RPMI8226 (cell line): ENCODE measurements at places on chromosomes 3 and 15.

DNA sequence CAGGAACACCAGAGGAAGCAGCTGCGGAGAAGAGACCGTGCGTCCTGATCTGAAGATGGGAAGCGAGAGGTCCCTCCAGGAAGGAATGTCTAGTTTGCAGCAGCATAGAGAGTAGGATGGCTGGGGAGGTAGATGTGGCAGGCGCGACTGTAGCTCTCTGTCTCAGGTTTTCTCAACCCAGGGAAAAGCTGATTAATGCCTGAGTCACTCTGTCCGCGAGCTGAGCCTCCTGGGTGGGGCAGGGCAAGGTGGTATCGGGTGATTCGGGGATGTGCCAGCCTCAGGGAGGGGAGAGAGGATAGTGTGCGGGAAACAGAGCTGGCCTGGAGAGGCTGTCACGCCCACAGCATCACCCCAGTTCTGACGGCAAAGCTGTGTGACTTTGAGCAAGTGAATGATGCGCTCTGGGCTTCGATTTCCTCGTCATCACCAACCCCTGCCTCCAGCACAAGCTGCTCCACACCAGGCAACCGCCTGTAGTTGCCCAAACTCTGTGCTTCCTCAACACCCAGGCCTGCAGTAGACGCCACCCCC, 28.4 kb downstream of the CPN2 start:
- DNase-seq: no peak

GRCh38 chr3:66625505-66626216, 124.8 kb upstream of the LRIG1 start:
- DNase-seq: no peak

DNA sequence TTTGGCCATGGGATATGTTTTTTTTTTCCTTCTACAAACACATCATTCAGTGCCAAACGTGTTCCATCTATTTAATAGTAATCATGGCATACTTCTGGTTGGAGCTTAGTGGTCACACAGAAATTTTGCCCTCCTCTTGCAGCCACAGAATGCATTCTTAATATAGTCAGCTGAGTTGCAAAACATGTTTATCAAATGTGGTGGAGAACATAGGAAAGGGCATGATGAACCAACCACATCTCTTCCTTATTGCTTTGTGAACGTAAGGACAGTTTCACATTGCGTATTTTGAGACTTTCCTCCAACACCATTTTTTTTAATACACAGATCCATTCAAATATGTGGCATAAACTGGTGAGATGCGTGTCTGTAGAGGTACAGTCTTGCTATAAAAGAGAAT, 106.8 kb downstream of the BBX start:
- no peak for DNase-seq

DNA sequence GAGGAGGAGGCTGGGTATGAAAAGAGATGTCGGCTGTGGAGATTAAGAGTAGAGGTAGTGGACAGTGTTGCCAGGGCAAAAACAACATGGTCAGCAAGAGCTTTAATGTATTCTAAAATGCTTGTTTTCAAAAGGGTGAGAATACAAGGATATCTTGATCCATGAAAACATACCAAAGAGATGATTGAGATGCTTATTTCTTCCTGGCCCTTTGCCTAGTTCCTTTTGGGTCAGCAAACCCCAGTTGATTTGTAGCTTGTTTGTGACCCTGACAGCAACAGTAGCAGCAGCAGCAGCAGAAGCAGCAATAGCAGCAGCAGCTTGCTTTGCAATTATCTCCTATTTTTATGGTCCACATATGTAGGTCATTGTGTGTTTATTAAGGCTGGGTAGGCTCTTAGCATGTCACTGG, 337.3 kb downstream of the LPP start:
- DNase-seq: no peak

- DNase-seq: no peak
Measured at GRCh38 chr3:101061312-101061711, 68.1 kb upstream of the ABI3BP start.

- no peak for DNase-seq
Measured at GRCh38 chr3:98513091-98513511, 9.6 kb downstream of the CLDND1 start.

DNA sequence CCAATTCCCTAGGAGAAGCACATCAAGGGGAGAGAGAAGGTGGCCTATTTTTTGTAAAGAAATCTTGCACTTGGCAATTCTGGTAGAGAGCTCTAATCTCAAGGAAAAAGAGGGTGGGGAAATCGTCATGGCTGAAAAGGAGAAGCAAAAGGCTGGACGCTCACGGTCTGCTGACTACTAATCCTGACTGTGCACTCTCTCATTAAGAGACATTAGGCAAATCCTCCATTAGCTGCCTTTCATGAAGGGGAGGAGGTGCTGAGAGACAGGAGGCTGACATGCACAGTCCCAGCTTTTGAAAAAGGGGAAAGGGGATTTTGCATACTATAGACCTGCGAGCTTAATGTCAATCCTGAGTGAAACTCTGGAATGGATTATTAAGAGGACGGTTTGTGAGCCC, 170.0 kb downstream of the NR2F2 start:
- no peak for DNase-seq

DNA sequence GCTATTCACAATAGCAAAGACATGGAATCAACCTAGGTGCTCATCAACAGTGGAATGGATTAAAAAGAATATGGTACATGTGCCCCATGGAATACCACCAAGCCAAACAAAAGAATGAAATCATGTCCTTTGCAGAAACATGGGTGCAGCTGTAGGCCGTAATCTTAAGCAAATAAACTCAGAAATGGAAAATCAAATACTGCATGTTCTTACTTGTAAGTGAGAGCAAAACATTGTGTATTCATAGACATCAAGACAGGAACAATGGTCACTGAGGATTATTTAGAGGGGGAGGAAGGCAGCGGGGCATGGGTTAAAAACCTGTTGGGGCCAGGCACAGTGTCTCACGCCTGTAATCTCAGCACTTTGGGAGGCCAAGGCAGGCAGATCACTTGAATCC, 304.7 kb upstream of the ROBO2 start:
- DNase-seq: no peak

GRCh38 chr3:25855266-25855784, 65.4 kb downstream of the OXSM start:
- no peak for DNase-seq

DNA sequence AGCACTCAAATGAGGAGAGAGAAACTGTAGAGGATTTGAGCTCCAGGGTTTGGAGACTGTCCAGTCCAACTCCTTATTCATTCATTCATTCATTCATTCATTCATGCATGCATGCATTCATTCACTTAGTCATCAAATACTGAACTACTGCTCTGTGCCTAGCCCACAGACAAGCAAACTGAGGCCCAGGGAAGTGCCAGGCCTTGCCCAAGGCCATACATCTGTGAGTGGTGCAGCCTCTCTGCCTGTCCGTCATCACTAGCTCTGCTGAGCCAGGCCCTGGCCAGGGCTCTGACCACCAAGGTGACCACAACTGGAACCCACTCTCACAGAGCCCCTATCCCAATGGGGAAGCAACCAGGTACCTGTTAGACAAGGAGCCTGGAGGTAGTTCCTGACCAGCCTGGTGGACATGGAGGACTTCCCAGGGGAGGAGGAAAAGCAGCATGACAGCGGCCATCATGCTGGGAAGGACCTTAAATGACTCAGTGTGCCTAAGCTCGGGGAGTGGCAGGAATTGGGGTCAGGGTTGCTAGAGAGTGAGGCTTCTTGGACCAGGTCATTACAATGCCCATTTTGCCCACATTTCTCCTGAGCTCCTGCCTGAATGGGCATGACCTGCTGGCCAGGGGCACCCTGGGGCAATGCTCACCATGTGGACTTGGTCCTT, 27.5 kb upstream of the RPL29 start:
- DNase-seq: no peak

GRCh38 chr15:79467865-79468586, 35.9 kb downstream of the MINAR1 start:
- no peak for DNase-seq

- DNase-seq: no peak
Measured at GRCh38 chr3:188052169-188053035, 101.6 kb upstream of the LPP start.

DNA sequence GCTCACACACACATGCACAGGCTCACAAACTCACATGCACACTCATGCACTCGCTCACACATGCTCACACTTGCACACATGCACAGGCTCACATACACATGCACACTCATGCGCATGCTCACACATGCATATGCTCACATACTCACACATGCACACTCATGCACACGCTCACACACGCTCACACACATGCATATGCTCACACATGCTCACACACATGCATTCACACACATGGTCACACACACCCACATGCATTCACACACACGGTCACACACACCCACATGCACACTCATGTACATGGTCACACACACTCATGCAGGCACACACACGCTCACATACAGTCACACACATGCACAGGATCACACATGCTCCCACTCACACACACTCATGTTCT, 132.8 kb upstream of the SMAD3 start:
- DNase-seq: no peak

GRCh38 chr3:112653209-112653871, 12.4 kb upstream of the CCDC80 start:
- DNase-seq: no peak
